ENCODE measurements at places on chromosomes 13 and 19. TPM values are rescaled to one million over a fixed set of nuclear protein-coding genes. Genes with fewer than 3 reads are reported as not detected.

UNC13A gene
- 0.10 TPM for total RNA-seq

DAND5 gene
- 12.1 TPM for total RNA-seq

PTH2 gene
- not detected for total RNA-seq

RNF17 gene
- not detected for total RNA-seq

TRAPPC2B gene
- total RNA-seq, result 12.3 TPM

PCID2 gene
- 49.0 TPM for total RNA-seq

CBLC gene
- total RNA-seq, result not detected

SULT2A1 gene
- not detected for total RNA-seq

WASF3 gene
- total RNA-seq, result 7.0 TPM

GAS6 gene
- 125 TPM for total RNA-seq

TRPC4 gene
- 1.3 TPM for total RNA-seq

ZFP82 gene
- 5.3 TPM for total RNA-seq

ZNF415 gene
- 22.2 TPM for total RNA-seq

ZNF285 gene
- 3.6 TPM for total RNA-seq

KCNJ14 gene
- total RNA-seq, result 0.20 TPM

C19orf18 gene
- total RNA-seq, result 1.0 TPM

FCHO1 gene
- total RNA-seq, result 2.1 TPM

ZNF534 gene
- total RNA-seq, result not detected

CADM4 gene
- 7.7 TPM for total RNA-seq

ZNF766 gene
- 4.8 TPM for total RNA-seq

LRG1 gene
- total RNA-seq, result 0.33 TPM

ZNF28 gene
- 7.5 TPM for total RNA-seq

PMIS2 gene
- total RNA-seq, result not detected

SPC24 gene
- total RNA-seq, result 5.2 TPM

PRTN3 gene
- total RNA-seq, result not detected

TEAD2 gene
- 77.2 TPM for total RNA-seq

ELSPBP1 gene
- not detected for total RNA-seq

FAM216B gene
- 0.07 TPM for total RNA-seq

MYADM gene
- total RNA-seq, result 166 TPM

FFAR2 gene
- 3.4 TPM for total RNA-seq

DZIP1 gene
- 4.2 TPM for total RNA-seq

SH2D3A gene
- total RNA-seq, result not detected

LGALS14 gene
- not detected for total RNA-seq

HIPK4 gene
- total RNA-seq, result 0.07 TPM

Measured in heart left ventricle (tissue), 16 donors.